ENCODE measurements at places on chromosomes 16 and 17.

DNA sequence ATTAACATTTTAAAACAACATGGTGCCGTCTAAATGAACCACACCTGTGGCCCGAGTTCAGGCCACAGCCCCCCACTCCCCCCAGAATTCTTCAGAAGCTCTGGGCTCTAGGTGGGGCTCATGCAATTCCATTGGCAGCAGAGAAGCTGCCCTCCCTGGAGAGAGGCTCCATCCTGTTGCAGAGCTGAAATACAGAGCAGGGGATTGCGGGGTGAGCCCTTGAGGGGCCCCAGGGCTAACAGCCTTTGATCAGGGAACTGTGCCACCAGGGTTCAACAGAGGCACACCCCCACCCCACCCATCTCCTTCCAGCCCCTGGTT, 69.3 kb downstream of the ABR start:
- no peak for DNase-seq

DNA sequence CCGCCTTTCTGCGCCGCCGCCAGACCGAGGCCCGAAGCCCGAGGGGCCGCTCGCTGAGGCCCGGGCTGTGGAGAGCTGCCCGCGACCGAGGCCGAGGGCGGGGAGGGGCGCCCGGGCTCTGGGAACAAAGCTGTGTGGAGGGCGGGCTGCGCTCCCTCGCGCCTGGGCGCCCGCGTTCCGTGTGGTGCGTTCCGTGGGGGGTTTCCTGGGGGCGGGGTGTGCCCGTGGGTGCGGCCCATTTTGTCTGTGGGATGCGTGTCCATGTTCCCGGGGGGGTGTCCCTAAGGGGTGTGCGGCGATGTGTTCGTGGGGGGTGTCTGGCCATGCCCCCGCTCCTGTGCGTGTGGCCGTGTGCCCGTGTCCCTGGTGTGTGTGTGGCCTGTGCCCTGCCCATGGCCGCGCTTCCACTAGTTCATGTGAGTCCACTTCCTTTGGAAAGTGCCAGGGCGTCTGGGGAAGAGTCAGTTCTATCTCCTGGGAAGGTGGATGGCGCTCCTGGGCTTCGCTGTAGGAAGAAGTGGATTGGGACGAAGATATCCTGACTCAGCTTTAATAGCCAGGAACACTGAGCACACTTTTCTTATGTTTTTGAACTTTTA, 520 bp downstream of the JPT2 start:
- DNase-seq, result no peak

- no peak for DNase-seq
These were observed 22.4 kb downstream of the LSM12 start for GRCh38 chr17:44044071-44044470.

GRCh38 chr16:31055613-31056012, 18.4 kb downstream of the ZNF668 start:
- no peak for DNase-seq

- no peak for DNase-seq
These were observed 43.9 kb downstream of the SDR42E1 start for GRCh38 chr16:81967358-81967757.

- DNase-seq, result no peak
These were observed 1.6 kb upstream of the SEZ6 start for GRCh38 chr17:29007456-29007855.

GRCh38 chr16:22360963-22361659, 13.3 kb downstream of the CDR2 start:
- DNase-seq, result no peak

DNA sequence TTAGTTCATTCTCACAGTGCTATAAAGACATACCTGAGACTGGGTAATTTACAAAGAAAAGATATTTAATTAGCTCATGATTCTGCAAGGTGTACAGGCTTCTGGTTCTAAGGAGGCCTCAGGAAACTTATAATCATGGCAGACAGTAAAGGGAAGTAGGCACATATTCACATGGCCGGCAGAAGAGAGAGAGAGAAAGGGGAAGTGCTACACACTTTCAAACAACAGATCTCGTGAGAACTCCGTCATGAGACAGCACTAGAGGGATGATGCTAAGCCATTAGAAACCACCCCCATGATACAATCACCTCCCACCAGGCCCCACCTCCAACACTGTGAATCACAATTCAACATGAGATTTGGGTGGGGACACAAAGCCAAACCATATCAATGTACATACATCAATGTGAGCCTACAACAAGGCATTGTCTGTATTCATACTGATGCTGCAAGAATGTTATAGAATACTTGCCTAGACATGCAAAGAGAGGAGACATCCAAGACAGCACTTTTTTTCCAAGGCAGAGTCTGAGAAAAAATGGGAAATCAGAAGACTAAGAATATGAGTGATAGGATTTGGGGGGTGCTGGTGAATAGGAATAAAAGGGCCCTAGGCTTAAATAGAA, 114.8 kb upstream of the XYLT1 start:
- no peak for DNase-seq

- no peak for DNase-seq
These were observed 33.1 kb downstream of the NECAB2 start for GRCh38 chr16:84000989-84001642.
